Muscle of back (tissue), 13 donors: ENCODE measurements at places on chromosomes 11 and 22. TPM values are rescaled to one million over a fixed set of nuclear protein-coding genes. Genes with fewer than 3 reads are reported as not detected.

MPZL2 gene
- 0.91 TPM for polyA plus RNA-seq

STK33 gene
- polyA plus RNA-seq, result 3.5 TPM

OR6A2 gene
- polyA plus RNA-seq, result not detected

POU2AF2 gene
- not detected for polyA plus RNA-seq

TMPRSS5 gene
- 1.3 TPM for polyA plus RNA-seq

BEST1 gene
- polyA plus RNA-seq, result 3.5 TPM

CASP5 gene
- not detected for polyA plus RNA-seq

PATE1 gene
- polyA plus RNA-seq, result not detected

RELT gene
- polyA plus RNA-seq, result 2.6 TPM

SCGB1D2 gene
- not detected for polyA plus RNA-seq

MPST gene
- 31.3 TPM for polyA plus RNA-seq

FOSL1 gene
- polyA plus RNA-seq, result 0.33 TPM

ADM2 gene
- 0.32 TPM for polyA plus RNA-seq

TRIM29 gene
- polyA plus RNA-seq, result 0.38 TPM

VPREB1 gene
- not detected for polyA plus RNA-seq

CATSPER1 gene
- polyA plus RNA-seq, result 0.26 TPM

TMEM191C gene
- polyA plus RNA-seq, result 0.41 TPM

MS4A7 gene
- 4.7 TPM for polyA plus RNA-seq

TCN2 gene
- 10.8 TPM for polyA plus RNA-seq

DCHS1 gene
- 56.4 TPM for polyA plus RNA-seq

GGTLC2 gene
- not detected for polyA plus RNA-seq
